ENCODE measurements at places on chromosomes 6 and 20. TPM values are rescaled to one million over a fixed set of nuclear protein-coding genes. Genes with fewer than 3 reads are reported as not detected.

Gene CALHM4
- total RNA-seq = 0.39 TPM

Gene TRIM10
- total RNA-seq = not detected

Gene PI16
- not detected for total RNA-seq

Gene FGD2
- not detected for total RNA-seq

Gene SAMD3
- not detected for total RNA-seq

Gene CALHM6
- not detected for total RNA-seq

Gene ECI2
- 111 TPM for total RNA-seq

Gene CDH26
- total RNA-seq = 0.21 TPM

Gene ARFGAP1
- 19.6 TPM for total RNA-seq

Gene PAK5
- 0.21 TPM for total RNA-seq

Gene PAX1
- not detected for total RNA-seq

Gene ASIP
- not detected for total RNA-seq

Gene PNPLA1
- total RNA-seq = not detected

Gene RBPJL
- not detected for total RNA-seq

Gene SLA2
- not detected for total RNA-seq

Gene THEMIS
- not detected for total RNA-seq

Gene NKX2-2
- total RNA-seq = 0.56 TPM

Gene GRIK2
- 2.9 TPM for total RNA-seq

Gene ZC2HC1B
- total RNA-seq = not detected

Gene THBS2
- 0.19 TPM for total RNA-seq

Gene RIPOR3
- 0.14 TPM for total RNA-seq

Gene ELOVL4
- 4.5 TPM for total RNA-seq

Gene DZANK1
- 0.66 TPM for total RNA-seq

Gene QRSL1
- 8.2 TPM for total RNA-seq

Gene TMEM151B
- total RNA-seq = 0.37 TPM

Gene TRIM15
- not detected for total RNA-seq

Gene GSTA4
- total RNA-seq = 14.9 TPM

Gene SNAP25
- 1.2 TPM for total RNA-seq

Gene LRRC73
- total RNA-seq = 1.0 TPM
